ENCODE measurements at places on chromosomes 1 and 21.

DNA sequence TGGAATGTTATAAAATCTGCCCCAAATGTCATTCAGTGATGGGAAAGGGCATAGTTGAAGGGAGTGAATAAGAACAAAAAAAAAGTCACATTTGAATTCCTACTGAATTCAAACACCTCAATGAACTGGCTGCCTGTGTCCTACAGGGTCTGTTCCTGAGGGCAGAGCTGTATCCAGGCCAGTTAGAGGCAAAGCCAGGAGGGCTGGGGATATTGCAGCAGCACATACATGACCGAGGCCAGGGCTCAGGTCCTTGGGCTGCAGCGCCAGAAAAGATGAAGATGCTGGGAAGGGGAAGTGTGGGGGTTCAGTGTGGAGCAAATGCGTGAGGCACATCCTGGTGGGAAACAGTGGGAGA, 449.2 kb downstream of the SIPA1L2 start:
- no peaks in the 10 kb centered on the region for H3K27me3 ChIP-seq
- H3K27ac ChIP-seq = no peak overlapping the region
- no peaks in the 10 kb centered on the region for H3K36me3 ChIP-seq

DNA sequence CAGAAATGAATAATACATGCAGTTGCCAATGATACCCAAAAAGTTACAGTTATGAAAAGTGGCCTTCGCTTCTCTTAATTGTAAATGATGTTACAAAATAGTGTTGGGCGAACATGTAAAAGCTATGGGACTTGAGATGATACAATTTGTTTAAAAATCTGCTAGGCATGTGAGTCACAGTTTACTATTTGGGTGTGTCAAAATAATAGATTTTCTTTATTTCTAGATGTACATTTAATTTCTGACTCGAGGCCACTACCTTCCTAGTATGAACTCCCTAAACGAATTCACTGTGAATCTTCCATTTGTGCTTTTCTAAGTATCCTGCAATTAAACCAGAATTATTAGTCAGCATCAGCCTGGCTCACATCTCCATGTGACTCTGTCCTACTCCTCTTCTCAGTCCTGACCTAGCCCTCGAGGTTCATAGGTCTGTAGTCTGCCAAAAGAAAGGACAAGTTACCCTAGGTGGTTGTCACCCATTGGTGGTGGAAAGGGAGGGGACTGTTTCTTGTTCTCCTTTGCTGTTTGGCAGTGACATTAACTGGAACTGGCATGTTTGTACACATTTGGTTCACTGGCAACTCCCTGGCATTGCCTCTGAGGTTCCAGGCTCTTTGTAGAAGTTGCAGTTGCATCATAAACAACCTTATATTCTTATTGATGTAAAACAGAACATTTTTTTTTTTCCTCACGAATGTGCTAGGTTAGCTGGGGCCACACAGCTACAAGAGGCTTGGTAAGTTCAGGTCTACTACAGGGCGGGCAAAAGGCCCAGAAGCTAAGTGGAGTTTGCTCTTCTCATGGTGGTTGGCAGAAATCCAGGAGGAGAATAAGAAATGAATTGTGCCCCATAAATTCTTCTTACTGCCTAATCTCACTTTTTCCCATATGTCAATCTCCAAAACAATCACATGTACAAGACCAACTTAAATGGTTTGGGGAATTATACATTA, 746.5 kb upstream of the ADAMTS5 start:
- no peak overlapping the region for H3K4me3 ChIP-seq
- no peaks in the 10 kb centered on the region for H3K27me3 ChIP-seq
- DNase-seq = no peak
- no peaks in the 10 kb centered on the region for H3K36me3 ChIP-seq

DNA sequence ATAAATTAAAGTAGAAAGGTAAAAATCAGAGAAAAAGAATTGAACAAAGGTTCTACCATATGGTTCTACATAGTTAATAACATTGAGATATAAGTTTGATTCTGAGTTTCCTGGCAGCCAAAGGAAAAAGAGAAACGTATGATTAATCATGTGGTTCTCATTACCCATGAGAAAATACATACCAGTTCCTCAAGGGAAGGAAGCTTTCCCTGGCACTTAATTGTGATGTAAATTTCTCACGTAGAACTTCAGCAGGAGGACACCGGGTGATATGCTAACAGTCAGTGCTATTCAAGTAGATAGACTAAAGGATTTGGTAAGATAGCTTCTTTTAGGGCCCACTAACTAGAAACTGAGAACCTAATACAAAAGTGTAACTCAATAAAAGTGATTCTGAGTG, 218.5 kb downstream of the NFIA start:
- no peaks in the 10 kb centered on the region for H3K36me3 ChIP-seq
- 0 out of 2 replicates have a peak, but pooled peaks cover 4% of the 10 kb centered on the region for H3K4me1 ChIP-seq
- H3K27ac ChIP-seq = no peak overlapping the region
- H3K27me3 ChIP-seq = no peaks in the 10 kb centered on the region
- DNase-seq = no peak

- no peaks in the 10 kb centered on the region for H3K4me1 ChIP-seq
- no peak for DNase-seq
- no peak overlapping the region for H3K27ac ChIP-seq
- H3K36me3 ChIP-seq = no peaks in the 10 kb centered on the region
- H3K4me3 ChIP-seq = no peak overlapping the region
- no peaks in the 10 kb centered on the region for H3K27me3 ChIP-seq
Measured at GRCh38 chr1:224666913-224667312, 50.8 kb downstream of the CNIH3 start.

GRCh38 chr21:16378525-16378924, 648.7 kb downstream of the USP25 start:
- no peaks in the 10 kb centered on the region for H3K4me1 ChIP-seq
- H3K27ac ChIP-seq = no peak overlapping the region
- DNase-seq = no peak
- H3K36me3 ChIP-seq = no peaks in the 10 kb centered on the region

GRCh38 chr1:202801175-202801574, 7.0 kb downstream of the KDM5B start:
- no peak overlapping the region for H3K27ac ChIP-seq
- DNase-seq = no peak
- no peaks in the 10 kb centered on the region for H3K36me3 ChIP-seq
- peaks cover 7% of the 10 kb centered on the region for H3K4me1 ChIP-seq
- H3K4me3 ChIP-seq = no peak overlapping the region

DNA sequence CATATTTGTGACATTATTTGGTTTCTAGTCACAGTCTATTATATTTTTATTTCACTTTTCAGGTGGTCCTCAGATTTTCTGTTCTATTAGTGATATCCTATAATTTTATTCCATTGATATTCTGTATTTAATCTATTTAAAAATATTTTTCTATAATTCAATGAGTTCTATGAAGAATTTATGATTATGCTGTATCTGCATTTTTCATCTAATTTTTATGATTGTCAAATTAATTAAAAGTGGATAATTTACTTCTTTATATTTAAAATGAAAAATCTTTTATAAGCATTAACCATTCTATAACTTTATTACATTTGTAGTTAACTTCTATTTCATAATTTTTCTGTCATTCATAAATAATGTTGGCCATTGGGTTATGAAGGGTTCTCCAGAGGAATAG, 387.4 kb upstream of the LRRC7 start:
- DNase-seq = no peak
- no peaks in the 10 kb centered on the region for H3K36me3 ChIP-seq
- H3K27me3 ChIP-seq = no peaks in the 10 kb centered on the region
- no peak overlapping the region for H3K4me3 ChIP-seq
- H3K4me1 ChIP-seq = no peaks in the 10 kb centered on the region
- no peak overlapping the region for H3K27ac ChIP-seq

DNA sequence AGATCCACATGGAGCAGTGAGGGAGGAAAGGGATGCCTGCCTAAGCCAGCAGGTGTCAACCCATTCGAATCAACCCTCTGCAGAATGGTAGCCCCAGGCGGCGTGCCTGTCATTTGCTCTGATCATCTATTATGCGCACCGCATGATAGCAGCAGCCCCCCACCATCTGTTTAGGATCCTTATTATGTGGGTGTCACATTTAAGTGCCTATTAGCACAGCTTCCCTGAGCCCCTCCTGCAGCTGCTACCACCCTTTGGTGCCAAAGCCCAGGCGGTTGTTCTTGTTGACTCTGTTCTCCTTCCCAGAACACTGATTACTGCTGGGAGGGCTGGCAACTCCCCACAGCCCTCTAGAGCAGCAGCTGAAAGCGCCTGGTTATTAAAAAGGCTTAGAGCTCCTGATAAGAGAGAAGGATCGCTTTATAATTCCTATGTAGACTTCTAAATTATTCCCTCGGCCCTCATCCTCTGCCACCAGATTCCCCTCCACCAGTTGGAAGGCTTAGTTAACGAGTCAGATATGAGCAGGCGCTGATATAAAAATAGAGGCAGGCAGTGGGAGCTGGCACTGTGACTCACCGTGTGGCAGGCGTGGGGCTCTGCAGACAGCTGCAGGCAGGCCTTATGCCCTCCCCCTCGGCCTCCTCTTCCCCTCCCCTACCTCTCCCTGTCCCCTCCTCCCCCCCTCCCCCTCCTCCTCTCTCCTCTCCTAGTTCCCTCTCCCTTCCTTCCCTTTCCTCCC, 23.0 kb downstream of the ACTA1 start:
- no peak overlapping the region for H3K27ac ChIP-seq
- no peaks in the 10 kb centered on the region for H3K27me3 ChIP-seq
- H3K4me1 ChIP-seq = peaks cover 9% of the 10 kb centered on the region
- peak; percentile 38 for DNase-seq
